ENCODE measurements at places on chromosomes 11 and 22. TPM values are rescaled to one million over a fixed set of nuclear protein-coding genes. Genes with fewer than 3 reads are reported as not detected.

The KRTAP5-9 gene
- not detected for total RNA-seq

The KCNQ1OT1 gene
- 0.42 TPM for total RNA-seq

The OR51I1 gene
- total RNA-seq: not detected

The TRIM6 gene
- total RNA-seq: 1.7 TPM

DNA sequence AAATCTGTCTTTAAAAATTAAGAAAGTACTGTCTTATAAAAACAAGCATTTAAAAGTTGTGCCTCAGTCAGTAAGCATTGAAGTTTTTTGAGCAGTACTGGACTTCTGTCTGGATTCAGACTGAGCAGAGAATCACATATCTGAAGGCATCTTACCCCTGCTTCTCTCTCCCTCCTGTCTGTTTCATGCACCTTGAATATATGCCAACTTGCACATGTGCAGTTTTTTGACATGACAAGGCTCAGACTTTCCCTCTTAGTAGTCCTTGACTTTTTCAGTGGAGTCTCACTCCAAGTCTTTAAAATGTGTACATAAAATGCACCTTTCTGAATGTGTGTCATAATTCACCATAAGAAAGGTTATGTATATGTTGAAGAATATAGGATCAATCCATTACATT lies 19.8 kb downstream of the SPECC1L start:
- DNase-seq: no peak

- DNase-seq: no peak
Observed at GRCh38 chr11:114082415-114082748, 22.9 kb downstream of the ZBTB16 start.

GRCh38 chr11:117834068-117834810 lies 9.7 kb upstream of the FXYD2 start:
- DNase-seq: no peak

GRCh38 chr11:9660886-9661285 lies 3.0 kb upstream of the SWAP70 start:
- DNase-seq: no peak

- no peak for DNase-seq
Observed at GRCh38 chr11:71302911-71303310, 50.5 kb upstream of the SHANK2 start.

DNA sequence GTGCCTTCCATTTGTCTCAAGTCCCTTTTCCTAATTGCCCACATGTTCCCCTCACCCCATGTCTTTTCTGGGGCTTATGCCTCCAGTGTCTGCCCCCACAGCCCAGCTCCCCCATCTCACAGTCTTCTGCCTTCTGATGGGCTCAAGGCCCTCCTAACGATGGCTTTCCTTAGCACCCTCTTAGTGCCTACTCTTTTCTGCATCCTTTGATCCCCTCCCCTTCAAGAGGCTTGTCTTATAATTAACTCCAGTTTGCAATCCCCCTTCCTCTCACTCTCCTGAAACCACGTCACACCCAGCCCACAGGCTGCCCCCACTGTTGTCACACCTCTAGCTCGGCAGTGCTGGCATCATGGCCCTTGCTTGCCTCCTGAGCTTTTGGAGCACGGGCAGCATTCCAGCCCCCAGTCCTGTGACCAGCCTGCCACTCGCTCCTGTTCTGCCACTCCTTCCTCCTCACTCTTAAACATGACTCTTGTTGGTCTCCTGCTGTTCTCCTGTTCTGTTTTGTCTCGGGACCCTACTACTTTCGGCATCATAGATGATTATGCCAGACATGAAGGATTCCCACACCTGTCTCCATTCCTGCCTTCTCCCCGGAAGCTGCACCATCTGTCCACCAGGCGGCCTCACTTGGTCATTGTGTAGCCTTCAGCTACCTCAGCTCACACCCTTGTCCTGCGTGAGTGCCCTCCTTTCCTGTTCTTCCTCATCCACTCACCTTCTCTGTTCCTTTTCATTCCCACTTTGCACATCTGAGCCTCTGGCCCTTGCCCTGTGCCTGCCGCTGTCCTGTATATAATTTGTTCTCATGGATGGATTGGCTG lies 26.1 kb downstream of the UBE2L3 start:
- DNase-seq: no peak

- DNase-seq: no peak
Observed at GRCh38 chr22:50444663-50445062, 30.2 kb downstream of the SBF1 start.
